Stimulated activated CD8-positive, alpha-beta memory T cell treated with anti-CD3 and anti-CD28 coated beads, Interleukin-15, amount 100 ng/mL, for 24 hours (primary cell): ENCODE measurements at places on chromosomes 3 and 15.

DNA sequence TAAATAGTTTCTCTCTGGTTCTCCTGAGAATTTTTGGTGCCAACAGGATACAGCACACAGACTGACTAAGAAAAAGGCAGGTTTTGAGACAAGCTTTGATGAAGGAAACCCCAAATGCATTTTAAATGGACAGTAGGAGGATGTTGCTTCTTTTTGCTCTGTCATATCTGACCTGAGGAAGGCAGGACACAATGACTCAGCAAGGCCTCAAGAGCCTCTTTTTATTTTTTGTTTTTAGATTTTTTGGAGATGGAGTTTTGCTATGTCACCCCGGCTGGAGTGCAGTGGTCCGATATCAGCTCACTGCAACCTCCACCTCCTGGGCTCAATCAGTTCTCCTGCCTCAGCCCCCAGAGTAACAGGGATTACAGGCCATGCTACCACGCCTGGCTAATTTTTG, 16.9 kb upstream of the KNG1 start:
- no peak for DNase-seq

DNA sequence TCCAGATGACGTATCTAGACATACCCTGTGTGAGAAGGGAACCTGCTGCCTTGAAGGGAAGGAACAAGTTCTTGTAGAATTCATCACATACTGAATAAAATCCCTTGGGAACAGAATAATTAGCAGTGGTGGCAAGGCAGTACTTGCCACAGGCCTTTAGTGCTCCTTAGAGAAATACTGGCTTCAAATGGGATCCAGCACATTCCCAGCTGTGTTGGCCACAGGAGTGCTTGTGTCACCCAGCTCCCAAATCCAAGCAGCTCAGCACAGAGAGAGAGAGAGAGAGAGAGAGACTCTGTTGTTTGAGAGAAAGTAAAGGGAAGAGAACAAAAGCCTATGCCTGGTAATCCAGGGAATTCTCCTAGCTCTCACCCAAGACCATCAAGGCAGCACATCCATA, 969.0 kb upstream of the ALCAM start:
- DNase-seq, result no peak

GRCh38 chr3:60756241-60757030, 494.8 kb downstream of the FHIT start:
- DNase-seq, result no peak

- DNase-seq, result no peak
These were observed 58.5 kb downstream of the CTDSPL start for GRCh38 chr3:37920156-37920699.

GRCh38 chr3:144032531-144033239, 61.1 kb downstream of the DIPK2A start:
- no peak for DNase-seq
